HFFc6 (cell line): ENCODE measurements at places on chromosomes 7 and 10. TPM values are rescaled to one million over a fixed set of nuclear protein-coding genes. Genes with fewer than 3 reads are reported as not detected.

GRCh38 chr7:96205665-96206064 is 116.2 kb downstream of the SLC25A13 start:
- DNase-seq: no peak

RELN gene
- 0.03 to 0.24 TPM (median 0.07 TPM) in 3 replicates for total RNA-seq

- DNase-seq: peak; percentile 55
Observed at GRCh38 chr10:124041675-124042445, 51.5 kb downstream of the CHST15 start.

DNA sequence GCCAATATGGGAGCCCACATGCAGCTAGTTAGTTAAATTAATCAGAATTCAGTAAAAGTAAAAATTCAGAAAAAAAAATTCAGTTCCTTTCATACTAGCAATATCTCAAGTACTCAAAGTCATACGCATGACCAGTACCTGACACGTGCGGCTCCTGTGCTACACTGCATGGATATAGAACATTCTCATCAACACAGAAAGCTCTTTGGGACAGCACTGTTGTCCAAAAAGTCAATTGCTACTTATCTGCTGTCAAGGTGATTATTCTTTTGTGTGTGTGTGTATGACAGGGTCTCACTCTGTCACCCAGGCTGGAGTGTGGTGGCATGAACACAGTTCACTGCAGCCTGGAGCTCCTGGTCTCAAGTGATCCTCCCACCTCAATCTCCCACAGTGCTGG is 14.9 kb upstream of the ANAPC16 start:
- no peak for DNase-seq

TAS2R41 gene
- total RNA-seq: not detected in 3 replicates

BHLHA15 gene
- 0.33 TPM in 1 of 3 replicates, not detected in the others for total RNA-seq

RADIL gene
- total RNA-seq: 0.23 to 0.30 TPM (median 0.25 TPM) in 3 replicates
